ENCODE measurements at places on chromosomes 3 and 15.

GRCh38 chr3:11898611-11899325 lies 52.1 kb upstream of the TAMM41 start:
- no peak for DNase-seq

- DNase-seq, result no peak
These were observed 141.9 kb upstream of the PLSCR5 start for GRCh38 chr3:146747051-146747450.

GRCh38 chr15:36005542-36005941 lies 459.6 kb upstream of the DPH6 start:
- DNase-seq, result no peak

DNA sequence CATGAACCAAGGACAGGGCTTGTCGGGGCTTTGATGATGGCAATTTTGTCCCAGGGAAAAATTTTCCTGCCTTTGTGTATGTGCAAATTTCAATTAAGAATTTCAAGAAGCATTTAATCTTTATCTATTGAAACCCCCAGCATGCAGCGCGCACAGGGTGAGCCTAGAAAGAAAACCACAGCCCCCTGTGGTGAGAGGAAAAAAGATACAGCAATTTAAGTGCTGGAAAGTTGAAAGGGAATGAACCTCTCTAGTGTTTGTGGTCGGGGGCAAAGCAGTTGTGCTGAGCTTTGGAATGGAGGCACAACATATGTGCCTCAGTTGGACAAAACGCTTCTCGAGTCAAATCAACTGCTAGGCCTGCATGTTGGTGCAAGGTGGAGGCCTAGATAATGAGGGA lies 111.8 kb upstream of the C15orf61 start:
- no peak for DNase-seq

- DNase-seq, result no peak
These were observed 14.0 kb downstream of the EDEM1 start for GRCh38 chr3:5201536-5201935.

GRCh38 chr15:85837011-85837433 lies 42.3 kb upstream of the KLHL25 start:
- no peak for DNase-seq

DNA sequence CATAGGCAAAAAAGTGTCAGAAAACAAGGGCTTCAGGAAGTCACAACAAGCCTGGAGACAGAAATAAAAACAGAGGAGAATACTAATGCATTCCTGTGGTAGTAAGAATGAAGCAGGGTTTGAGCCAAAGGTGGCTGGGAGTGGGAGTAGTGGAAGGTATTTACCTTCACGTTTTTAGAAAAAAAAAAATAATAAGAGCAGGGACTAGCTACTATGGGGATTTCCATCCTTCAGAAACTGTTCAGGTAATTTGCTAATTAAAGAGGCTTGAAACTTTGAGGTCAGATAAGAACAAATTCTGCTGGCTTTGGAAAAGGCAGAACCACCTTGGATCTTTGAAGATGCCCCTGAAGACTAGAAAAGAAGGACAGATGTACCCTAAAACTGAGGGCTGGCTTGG lies 18.4 kb downstream of the ILDR1 start:
- DNase-seq, result no peak

GRCh38 chr3:150582620-150583019 lies 20.5 kb upstream of the SELENOT start:
- DNase-seq, result no peak
